ENCODE measurements at places on chromosomes 1 and 21. TPM values are rescaled to one million over a fixed set of nuclear protein-coding genes. Genes with fewer than 3 reads are reported as not detected.

- DNase-seq: no peak
Measured at GRCh38 chr1:54500107-54500431, 48.0 kb upstream of the ACOT11 start.

DNA sequence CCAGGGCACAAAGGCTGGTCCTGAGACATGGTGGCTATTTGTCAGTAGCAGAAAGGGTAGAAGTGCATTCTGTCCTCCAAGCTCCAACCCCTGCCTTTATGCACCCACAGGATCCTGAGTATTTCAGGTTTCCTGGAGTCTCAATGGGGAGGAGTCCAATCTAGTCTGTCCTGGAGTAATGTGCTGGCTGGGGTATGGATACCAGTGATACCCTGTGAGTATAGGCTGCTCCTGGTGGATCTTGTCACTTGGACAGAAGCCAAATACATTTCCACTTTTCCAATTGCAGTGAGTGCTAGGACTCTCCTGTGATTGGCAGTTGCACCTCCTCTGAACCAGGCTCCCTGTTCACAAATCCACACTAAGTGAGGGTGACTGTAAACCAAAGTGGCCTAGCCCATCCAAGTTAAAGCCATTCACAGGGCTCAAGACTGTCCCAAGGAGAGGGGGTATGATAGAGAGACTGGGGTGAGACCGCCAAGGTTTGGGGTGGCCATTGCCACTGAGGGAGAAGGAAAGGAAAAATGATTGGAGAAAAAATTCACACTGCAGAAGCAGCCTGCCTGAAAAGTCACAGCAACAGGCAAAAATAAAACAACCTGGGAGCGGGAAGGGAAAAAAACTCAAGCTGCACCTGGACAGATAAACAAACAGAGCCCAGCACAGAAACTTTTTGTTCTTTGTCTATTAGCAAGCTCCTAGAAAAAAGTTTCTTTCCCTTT lies 163.4 kb upstream of the ETV3 start:
- DNase-seq: no peak

DNA sequence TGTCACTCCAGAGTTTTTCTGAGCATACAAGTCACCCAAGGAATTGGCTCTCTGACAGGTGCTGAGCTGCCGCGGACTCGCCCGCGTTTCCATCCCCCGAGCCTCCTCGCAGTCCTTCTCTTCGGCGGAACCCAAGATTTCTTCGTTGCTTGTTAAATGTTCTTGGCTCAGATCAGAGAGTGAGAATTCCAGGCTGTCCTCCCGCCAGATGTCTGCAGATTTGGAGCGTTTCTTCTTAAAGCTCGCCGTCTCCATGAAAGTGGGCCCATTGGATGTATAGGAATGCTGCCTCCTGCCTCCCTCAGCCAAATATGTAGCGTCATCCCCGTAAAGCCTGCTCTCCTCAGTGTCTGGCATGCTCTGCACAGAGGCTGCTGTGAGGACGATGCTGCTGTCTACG lies 77.8 kb downstream of the TIAM1 start:
- DNase-seq: no peak

- DNase-seq: no peak
Measured at GRCh38 chr1:47650205-47650604, 212.4 kb downstream of the FOXD2 start.

- DNase-seq: no peak
Measured at GRCh38 chr1:58157256-58157655, 389.3 kb downstream of the OMA1 start.

DNA sequence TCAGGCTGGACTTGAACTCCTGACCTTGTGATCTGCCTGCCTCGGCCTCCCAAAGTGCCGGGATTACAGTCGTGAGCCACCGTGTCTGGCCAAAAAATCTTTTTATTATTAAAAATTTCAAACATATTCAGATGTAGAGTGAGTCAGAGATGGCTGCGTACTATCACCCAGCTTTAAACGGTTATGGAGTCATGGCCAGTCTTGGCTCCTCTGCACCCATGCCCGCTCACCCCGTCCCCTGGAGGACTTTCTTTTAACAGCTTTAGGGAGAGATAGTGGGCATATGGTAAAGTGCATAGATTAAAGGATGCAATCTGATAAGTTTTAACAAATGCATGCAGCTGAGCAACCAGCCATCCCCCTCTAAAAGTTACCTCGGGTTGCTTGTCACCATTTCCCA lies 51.8 kb downstream of the TNFRSF8 start:
- DNase-seq: no peak

- no peak for DNase-seq
Measured at GRCh38 chr21:31872072-31872451, 758 bp upstream of the HUNK start.

GRCh38 chr1:209176866-209177430 lies 406.6 kb upstream of the CAMK1G start:
- no peak for DNase-seq

DNA sequence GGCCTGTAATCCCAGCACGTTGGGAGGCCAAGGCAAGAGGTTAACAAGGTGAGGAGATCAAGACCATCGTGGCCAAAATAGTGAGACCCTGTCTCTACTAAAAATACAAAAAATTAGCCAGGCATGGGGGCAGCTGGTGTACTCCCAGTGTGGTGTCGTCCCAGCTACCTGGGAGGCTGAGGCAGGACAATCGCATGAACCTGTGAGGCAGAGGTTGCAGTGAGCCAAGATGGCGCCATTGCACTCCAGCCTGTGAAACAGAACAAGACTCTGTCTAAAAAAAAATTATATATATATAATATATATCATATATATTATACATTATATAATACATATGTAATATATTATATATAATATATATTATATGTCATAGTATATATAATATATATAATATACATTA lies 249.2 kb upstream of the TPTE start:
- no peak for DNase-seq

GRCh38 chr1:15542388-15543250 lies 16.0 kb downstream of the DNAJC16 start:
- no peak for DNase-seq

- DNase-seq: no peak
Measured at GRCh38 chr1:182995894-182996293, 27.3 kb upstream of the LAMC1 start.

- no peak for DNase-seq
Measured at GRCh38 chr1:219113261-219113660, 60.4 kb upstream of the LYPLAL1 start.

GRCh38 chr1:167342846-167343245 lies 122.2 kb downstream of the POU2F1 start:
- no peak for DNase-seq

DNA sequence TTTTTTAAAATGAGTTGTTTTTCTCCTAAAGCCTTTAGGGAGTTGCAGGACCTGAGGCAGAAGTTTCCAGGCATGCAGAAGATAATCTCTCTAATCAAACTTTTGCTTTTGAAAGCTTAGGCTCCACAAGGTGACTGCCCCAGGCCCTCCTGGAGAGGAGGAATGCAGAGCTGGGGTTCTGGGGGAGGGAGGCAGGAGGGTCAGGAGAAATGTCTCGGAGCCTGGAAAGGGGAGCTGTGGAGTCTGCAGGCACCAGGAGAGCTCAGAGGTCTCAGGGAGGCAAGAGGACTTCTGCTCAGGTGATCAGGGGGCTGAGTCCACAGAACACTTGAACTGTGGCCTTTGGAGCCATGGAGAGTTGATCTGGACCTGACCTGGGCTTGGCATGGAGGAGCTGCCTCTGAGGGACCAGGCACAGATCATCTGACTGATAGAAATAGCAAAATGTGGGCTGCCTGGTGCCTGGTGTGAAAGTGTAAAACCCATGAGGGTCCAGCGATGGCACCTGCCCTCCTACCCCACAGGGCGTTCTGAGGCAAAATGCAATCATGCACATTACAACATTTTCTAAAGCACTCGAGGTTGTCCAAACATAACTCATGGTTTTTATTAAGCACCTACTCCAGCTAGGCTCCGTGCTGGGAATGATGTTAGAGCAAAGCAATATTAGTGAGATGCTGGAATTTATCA lies 10.0 kb upstream of the ABCG1 start:
- no peak for DNase-seq

GRCh38 chr1:211648336-211648735 lies 27.1 kb downstream of the NEK2 start:
- no peak for DNase-seq

DNA sequence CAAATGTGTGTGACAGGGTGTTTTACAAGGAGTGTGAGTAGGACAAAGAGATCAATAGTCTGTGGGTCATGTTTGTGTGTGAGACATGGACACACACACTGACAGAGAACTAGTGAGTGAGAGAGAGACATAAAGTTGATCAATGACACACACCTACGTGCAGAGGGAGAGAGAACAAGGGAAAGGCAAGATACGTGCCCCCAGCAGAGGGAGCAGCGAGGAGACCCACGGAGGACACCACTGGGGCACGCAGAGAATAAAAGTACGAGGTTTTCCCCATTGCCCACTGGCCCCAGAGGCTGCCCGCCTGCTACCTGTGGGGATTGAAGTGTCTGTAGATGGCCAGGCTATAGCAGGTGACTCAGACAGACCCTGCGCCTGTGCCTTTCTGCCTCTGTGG lies 130.2 kb upstream of the CSF3R start:
- DNase-seq: no peak

DNA sequence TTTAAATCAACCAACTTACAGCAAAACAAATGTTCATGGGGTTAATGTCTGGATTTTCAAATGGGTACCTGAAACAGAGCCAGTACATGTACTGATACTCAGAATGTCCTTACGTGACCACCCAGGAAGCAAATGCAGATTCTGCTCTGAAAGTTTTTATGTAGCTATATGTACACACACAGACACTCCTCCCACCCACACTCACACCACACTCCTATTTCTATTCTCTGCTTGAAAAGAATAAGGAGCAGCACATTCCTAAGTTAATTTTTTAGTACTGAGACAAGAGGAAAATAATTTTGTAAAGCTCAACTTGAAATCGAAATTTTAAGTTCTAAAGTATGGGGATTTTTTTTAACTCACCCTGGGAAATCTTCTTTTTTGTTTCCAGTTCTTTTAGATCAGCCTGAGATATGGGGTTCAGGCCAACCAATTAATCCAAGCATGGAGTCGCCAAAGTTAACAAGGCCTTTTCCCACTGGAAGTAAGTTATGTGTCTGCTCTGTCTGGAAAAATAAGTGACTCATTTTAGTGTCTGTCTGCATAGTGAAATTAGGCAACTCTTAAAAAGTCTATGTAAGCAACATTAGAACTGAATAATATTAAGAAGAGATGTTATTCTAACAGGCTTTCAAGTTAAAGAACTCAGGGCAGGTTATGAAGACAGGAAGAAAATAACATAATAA lies 75.5 kb upstream of the DYNLT5 start:
- no peak for DNase-seq

MMEL1 gene
- 3.3 TPM for total RNA-seq

CASQ1 gene
- not detected for total RNA-seq

SYTL1 gene
- 135 TPM for total RNA-seq

RGS13 gene
- total RNA-seq: not detected

MACF1 gene
- 222 TPM for total RNA-seq

DIO1 gene
- not detected for total RNA-seq

CRYZL1 gene
- 71.4 TPM for total RNA-seq

FCGR2B gene
- total RNA-seq: 3.5 TPM

HRNR gene
- total RNA-seq: 0.10 TPM

ATP5PF gene
- total RNA-seq: 68.3 TPM

THRAP3 gene
- total RNA-seq: 123 TPM
